RKO (cell line): ENCODE measurements at places on chromosomes 4 and X.

DNA sequence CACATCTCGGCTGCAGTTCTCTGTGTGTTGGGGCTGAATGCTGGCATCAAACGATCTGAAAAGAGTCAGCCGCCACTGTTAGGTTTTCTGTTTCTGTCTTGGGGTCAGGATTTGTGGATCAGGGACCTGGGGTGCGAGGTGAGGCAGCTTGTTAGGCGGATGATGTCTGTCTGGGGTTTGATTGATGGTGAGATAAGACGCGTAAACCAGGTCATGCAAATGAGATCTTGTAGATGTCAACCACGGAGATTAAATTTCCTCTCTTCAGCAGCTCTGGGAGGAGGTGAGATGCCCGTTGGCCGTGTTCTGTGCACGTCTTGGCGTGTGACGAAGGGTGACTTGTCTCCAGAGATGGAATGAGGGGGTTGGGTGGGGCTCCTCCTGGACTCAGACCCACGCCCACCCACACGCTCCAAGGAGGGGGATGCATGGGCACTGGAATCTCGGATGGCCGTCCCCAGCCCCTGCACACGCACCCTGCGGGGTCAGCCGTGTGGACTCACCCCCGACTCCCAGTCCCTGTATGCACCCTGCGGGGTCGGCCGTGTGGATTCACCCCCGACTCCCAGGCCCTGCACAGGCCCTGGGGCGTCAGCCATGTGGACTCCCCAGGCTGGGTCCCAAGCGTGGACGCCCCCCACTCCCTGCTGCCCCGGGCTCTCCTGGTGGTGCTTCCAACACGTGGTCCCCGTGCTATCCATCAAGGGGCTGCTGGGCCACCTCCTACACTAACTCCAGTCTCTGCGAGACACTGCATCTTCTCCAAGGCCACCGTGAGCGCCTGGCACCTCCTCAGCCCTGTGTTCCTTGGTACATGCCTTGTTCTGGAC lies 16.0 kb upstream of the UVSSA start:
- DNase-seq = no peak

DNA sequence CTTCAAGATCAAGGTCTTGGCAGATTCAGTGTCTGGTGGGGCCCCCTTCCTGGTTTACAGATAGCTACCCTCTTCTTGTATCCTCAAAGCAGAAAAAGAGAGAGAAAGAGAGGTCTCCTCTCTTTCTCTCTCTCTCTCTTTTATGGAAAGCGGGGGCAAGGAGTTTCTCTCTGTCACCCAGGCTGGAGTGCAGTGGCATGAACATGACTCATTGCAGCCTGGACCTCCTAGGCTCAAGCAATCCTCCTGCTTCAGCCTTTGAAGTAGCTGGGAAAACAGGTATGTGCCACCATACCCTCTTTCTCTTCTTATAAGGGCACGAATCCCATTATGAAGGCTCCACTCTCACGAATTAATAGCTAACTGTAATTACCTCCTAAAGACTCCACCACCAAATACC lies 20.2 kb downstream of the RAB9B start:
- no peak for DNase-seq

GRCh38 chr4:56434599-56435139 lies 746 bp downstream of the PPAT start:
- peak; percentile 85 for DNase-seq

GRCh38 chrX:78075787-78076389 lies 28.2 kb upstream of the PGK1 start:
- DNase-seq = peak; percentile 56

DNA sequence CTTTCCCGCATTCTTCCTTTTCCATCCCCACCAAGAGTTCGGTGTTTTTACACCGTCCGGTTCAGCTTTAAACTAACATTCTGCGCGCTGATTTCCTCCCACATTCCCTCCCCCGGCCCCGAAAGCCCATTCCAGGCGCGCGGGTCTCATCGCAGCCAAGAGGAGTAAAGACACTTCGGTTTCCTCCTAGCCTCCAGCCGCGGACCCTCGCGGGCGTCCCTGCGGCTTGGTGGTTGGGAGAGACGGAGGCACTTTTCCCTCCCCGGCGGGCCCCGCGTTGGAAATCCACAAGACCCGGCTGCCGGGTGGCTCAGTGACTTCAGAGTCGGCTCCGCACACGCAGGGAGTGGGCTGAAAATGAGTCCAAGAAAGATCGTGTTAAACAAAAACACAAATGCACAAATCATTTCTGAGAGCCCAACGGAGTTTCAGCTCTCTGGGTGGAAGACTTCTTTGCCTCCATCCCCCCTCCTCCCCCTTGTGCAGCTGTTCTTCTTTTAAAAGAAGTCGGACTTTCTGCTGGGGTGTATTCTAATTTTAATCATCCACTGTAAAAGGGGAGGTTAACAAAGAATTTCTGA lies 2.0 kb upstream of the ARX start:
- DNase-seq = no peak

GRCh38 chr4:183403961-183404360 lies 40.5 kb upstream of the CDKN2AIP start:
- no peak for DNase-seq

DNA sequence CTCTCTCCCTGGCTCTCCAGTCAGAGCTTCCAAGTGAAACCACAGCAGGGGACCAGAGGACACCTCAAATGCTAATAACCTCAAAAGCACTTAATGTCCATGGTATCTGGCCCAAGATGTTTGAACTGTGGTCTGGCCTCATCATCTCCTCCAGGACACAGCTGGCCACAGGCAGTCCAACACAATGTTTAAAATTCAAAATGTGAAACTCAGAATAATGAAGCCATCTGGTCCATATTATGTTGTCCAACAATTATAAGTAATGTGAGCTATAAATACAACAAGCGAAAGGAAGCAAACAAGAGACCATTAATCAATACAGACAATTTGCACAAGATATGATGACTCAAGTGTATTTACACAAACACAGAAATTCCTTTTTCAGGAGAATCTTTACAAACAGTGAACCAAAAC lies 90.7 kb upstream of the S100G start:
- no peak for DNase-seq

- peak; percentile 80 for DNase-seq
Measured at GRCh38 chrX:129665916-129666644, 11.3 kb upstream of the APLN start.

- peak; percentile 6 for DNase-seq
Measured at GRCh38 chr4:174362340-174362739, 78.6 kb downstream of the CEP44 start.

- peak; percentile 61 for DNase-seq
Measured at GRCh38 chr4:80322716-80323115, 12.8 kb upstream of the CFAP299 start.

- no peak for DNase-seq
Measured at GRCh38 chr4:159227984-159228383, 125.1 kb downstream of the RAPGEF2 start.

DNA sequence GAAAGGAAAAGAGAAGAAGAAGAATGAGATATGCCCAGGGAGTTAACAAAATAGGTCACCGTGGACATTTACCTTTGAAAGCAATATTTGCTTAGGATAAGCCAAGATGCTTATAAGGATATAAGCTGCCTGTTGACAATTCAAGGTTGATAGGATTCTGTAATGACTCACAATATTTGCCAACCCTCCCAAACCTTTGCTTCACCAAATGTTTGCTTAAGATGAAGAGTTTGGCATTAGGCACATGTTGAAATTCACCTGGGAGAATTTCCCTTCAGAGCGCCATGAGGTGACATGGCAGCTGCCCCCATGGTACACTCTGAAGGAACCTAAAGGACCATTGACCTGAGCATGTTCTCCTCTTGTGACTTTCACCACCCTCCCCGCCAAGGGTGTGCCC lies 4.6 kb downstream of the PALLD start:
- no peak for DNase-seq

DNA sequence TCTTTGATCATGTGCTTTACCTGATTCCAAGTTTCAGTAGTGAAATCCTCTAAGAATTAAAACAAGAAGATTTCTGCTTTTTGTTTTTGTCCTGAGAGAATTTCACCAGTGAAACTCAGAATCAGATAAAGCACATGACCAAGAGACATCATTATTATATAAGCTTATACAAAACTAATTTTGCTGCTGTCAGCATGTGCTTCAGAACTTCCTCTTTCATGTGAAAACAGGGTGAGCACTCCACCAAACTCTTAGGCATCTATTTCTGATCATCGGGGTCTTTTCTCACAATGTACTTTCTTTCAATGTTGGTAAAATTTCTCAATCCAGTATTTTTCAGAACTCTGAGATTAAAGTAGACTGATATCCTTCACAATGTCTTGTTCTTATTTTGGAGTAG lies 152.1 kb downstream of the SLC39A8 start:
- no peak for DNase-seq

GRCh38 chrX:17020356-17020755 lies 73.9 kb downstream of the REPS2 start:
- no peak for DNase-seq

DNA sequence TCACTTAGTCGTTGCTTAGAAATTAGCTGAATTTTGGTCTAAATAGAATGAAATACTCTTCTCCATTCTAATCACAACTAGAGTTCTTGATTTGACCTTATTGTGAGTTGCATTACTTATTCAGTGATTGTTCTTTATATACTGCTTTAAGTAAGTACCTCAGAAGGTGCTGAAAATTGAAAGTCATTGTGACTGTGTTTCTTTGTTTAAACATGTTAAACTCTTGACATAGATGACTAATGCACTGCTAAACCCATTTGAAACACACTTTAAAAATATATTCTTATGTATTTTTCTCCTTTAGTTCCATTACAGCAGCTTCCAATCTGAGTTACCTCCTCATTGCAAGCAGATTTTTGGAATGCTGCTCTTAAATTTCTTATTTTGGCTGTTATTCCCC lies 9.1 kb downstream of the TSPAN7 start:
- DNase-seq = no peak

DNA sequence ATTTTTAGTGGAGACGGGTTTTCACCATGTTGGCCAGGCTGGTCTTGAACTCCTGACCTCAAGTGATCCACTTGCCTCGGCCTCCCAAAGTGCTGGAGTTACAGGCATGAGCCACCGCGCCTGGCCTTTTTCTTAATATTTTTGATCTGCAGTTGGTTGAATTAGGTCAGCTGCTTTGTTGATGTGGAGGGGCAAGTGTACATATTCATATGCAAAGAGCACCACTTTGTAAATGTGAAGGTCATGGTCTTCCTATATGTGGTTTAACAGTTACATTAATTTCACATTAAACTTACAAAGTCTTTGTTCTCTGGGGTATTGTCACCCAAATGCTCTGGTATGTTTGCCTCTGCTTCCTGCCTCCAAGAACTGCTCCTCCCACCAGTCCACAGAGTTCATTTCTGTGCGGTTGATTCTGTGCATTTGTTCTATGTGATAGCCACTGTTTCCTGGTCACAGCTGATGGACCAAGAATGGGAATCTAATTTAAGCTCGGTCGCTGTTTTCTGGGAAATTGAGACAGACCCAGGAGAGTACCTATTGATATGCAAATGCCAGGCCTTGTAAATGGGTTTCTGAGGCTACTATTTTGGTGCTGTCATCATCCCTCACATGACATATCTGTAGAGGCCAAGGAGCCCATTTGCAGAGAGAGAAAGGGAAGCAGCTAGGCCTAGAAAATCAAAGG lies 26.9 kb upstream of the HPSE start:
- DNase-seq = no peak

GRCh38 chr4:162456106-162456505 lies 292.3 kb upstream of the FSTL5 start:
- DNase-seq = peak; percentile 18

DNA sequence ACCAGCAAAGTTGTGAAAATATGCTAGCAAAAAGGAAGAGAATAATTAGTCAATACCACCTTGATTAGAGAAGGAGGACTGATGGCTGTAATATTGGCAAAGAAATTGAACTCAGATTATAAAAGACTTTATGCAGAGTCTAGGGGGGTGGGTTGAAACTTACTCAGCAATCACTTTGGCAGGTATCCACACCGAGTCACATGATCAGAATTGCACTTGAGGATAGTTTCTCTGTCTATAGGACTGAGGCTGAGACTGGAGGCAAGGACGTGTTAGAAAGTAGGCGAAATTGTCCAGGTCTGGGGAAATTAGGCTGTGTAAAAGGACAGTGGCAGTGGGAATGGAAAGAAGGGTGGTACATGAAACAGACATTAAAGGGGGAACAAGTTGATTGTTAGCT lies 284.4 kb downstream of the ARHGAP24 start:
- DNase-seq = no peak

DNA sequence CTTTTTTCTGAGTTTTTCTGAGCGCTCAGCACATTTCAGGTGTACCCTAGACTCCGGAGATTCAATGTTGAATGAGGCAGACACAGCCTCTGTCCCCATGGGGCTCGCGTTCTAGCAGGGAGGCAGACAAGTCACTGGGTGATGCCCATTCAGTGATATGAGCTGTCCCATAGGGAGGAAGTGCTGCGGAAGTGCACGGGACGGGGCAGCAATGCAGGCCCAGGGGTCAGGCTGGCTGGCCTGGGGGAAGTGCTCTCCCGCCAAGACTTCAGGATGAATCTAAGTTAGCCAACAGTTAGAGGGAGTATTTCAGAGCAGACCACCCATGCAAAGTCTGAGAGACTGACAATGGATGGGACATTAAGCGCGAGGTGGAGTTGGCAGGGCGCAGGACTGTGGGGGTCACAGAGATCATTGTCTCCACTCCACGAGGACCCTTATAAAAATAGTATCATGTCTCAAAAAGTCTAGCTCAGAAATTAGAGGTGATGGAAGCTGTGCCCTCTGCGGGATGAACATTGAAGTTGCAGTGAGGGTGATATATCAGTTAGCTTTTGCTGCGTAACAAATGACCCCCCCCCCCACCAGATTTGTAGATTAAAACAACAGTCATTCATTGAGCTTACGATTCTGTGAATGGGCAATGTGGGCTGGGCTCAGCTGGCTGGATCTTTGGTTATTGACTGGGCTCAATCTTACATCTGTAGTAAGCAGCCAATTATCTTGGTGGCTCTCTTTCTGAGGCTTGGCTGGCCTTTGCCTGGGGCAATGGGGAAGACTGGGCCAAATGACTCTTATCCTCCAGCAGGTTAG lies 16.4 kb downstream of the PSAPL1 start:
- no peak for DNase-seq

DNA sequence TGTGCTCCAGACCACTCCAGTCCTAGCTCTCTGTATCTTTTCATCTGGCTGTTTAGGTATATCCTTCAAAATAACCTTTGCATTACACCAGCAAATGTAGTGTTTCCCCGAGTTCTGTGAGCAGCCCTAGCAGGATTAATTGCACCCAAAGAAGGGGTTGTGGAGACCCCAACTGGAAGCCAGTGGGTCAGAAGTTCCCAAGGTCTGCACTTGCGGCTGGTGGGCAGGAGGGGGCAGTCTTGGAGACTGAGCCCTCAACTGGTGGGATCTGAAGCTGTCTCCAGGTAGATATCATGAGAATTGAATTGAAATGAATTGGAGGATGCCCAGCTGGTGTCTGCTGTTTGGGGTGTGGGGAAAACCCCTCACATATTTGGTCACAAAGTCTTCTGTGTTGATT lies 1485.3 kb upstream of the TENM3 start:
- no peak for DNase-seq

- no peak for DNase-seq
Measured at GRCh38 chr4:141220271-141220670, 424 bp upstream of the ZNF330 start.

DNA sequence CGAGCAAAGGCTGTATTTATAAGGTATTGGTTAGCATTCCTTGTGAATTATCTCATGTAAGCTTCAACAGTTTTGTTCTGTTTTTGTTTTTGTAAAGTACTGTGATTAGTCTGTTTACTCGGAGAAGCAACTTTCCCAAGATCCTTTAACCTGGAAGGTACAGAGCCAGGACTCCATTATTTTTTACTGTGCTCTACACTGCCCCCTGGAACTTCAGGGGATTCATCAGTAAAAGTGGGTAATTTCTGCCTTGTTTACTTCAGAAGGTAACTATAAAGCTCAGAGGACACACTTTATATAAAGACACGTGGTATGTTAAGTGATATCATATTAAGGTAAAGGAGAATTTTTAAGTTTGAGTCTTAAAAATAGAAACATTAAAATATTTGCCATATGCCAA lies 124.9 kb downstream of the IQCM start:
- DNase-seq = no peak
